KBM-7 (cell line): ENCODE measurements at places on chromosomes 16 and 17.

GRCh38 chr16:19841184-19841583, 43.5 kb downstream of the GPRC5B start:
- DNase-seq = no peak

DNA sequence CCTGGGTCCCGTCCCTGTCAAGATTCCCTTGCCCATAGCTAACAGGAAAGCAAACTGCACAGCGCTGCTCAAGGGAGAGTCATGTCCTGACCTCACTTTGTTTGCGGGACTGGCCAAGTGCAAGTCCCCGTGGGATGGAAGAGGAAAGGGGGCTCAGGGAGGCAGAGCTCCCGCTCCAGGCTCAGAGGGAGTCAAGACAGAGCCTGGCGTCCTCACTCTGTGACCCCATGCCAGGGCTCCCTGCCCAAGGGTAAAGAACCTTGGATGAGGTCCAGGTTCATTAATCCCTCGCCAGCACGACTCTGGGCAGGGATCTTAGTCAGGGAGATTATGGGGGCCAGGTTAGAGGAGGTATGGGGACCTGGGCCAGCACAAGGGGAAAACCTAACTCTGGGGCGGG, 51.5 kb upstream of the CBX4 start:
- no peak for DNase-seq

- no peak for DNase-seq
Measured at GRCh38 chr16:48864055-48864454, 254.1 kb upstream of the N4BP1 start.

- peak; percentile 51 for DNase-seq
Measured at GRCh38 chr17:81867170-81867990, 3.8 kb downstream of the ARHGDIA start.

GRCh38 chr17:49823614-49824013, 24.3 kb downstream of the TAC4 start:
- DNase-seq = no peak

GRCh38 chr16:7755347-7755882, 422.8 kb downstream of the RBFOX1 start:
- DNase-seq = no peak

DNA sequence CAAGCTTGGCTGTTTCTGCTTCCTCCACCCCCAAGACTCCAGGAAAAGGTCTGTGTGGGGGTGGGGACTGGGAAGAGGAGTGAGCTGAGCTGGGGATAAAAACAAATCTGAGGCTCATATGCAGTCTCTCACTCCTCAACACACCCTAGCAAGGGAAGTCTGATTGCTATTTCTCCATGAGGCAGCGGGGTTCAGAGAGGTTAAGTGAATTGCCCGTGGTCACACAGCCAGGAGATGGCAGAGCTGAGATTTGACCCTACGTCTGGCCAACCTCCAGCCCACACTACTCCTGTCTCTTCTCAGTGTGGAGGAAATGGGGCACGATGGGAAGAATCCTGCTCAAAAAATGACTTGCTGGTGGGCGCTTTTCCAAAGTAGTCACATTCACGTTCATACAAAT, 4.8 kb upstream of the ABCC3 start:
- no peak for DNase-seq

GRCh38 chr16:65136681-65137080, 14.8 kb upstream of the CDH11 start:
- DNase-seq = no peak

- no peak for DNase-seq
Measured at GRCh38 chr16:25036561-25036960, 21.4 kb upstream of the ARHGAP17 start.

- no peak for DNase-seq
Measured at GRCh38 chr17:48604770-48605329, at the start of gene HOXB6. Gene HOXB6 (minus strand): TSS chr17:48604986. CDS start chr17:48598150, 6,836 bp downstream.

- no peak for DNase-seq
Measured at GRCh38 chr16:23423496-23424049, 29.4 kb downstream of the COG7 start.

GRCh38 chr17:41563607-41564170, 8.2 kb downstream of the KRT9 start:
- no peak for DNase-seq

DNA sequence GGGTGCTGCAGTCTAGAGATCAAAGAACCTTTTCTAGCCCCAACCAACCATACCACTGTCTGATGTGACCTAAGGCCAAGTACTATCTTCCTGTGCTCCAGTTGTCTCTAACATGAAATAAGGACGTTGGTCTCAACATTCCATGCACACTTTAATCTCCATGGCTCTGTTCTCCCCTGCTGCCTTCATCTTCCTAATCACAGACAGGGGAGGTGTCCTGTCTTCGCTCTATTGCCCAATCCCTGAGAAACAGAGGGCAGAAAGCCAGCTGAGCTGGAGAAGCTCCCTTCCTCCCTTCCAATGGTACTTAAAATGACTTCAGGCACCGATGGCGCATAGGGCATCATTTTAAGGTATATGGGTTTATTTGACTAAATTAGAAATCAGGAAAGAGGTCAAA, 148.9 kb upstream of the GNAO1 start:
- DNase-seq = no peak

- no peak for DNase-seq
Measured at GRCh38 chr16:4264546-4264945, 8.3 kb downstream of the TFAP4 start.
